ENCODE measurements at places on chromosomes 2 and 18. TPM values are rescaled to one million over a fixed set of nuclear protein-coding genes. Genes with fewer than 3 reads are reported as not detected.

CKAP2L gene
- not detected for polyA plus RNA-seq

ADD2 gene
- 5.3 TPM for polyA plus RNA-seq

FBXO15 gene
- polyA plus RNA-seq = 5.1 TPM

- DNase-seq = no peak
These were observed 135.3 kb upstream of the NOSTRIN start for GRCh38 chr2:168667156-168667555.

- DNase-seq = no peak
These were observed 133.6 kb upstream of the APCDD1 start for GRCh38 chr18:10320791-10321190.

GRCh38 chr2:62547854-62548253 lies 41.9 kb upstream of the TMEM17 start:
- DNase-seq = no peak

DNA sequence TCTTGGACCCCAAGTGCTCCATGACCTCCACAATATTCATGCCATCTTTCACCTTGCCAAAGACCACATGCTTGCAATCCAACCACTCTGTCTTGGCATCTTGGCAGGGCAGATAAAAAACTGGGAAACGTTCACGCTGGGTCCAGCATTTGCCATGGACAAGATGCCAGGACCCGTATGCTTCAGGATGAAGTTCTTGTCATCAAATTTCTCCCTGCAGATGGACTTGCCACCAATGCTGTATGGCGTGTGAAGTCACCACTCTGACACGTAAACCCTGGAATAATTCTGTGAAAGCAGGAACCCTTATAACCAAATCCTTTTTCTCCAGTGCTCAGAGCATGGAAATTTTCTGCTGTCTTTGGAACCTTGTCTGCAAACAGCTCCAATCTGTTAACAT lies 21.5 kb downstream of the CNOT11 start:
- no peak for DNase-seq

DNA sequence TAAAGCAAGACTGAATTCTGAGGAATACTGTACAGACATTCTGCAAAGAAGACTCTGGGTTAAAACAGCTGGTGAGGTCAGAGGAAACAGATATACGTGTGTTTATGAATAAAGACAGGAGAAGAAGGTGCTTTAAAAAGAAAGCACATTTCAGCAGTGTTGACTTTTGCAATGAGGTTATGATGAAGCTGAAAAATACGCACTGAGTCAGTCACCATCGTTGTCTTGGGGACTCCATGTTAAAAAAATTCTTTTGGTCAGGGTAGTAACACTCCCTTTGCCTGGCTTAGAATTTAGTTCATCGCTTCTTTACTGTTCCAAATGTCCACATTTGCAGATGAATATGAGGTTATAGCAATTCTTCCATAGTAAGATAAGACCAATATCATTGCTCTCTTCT lies 1049.0 kb downstream of the TSN start:
- DNase-seq = no peak

DNA sequence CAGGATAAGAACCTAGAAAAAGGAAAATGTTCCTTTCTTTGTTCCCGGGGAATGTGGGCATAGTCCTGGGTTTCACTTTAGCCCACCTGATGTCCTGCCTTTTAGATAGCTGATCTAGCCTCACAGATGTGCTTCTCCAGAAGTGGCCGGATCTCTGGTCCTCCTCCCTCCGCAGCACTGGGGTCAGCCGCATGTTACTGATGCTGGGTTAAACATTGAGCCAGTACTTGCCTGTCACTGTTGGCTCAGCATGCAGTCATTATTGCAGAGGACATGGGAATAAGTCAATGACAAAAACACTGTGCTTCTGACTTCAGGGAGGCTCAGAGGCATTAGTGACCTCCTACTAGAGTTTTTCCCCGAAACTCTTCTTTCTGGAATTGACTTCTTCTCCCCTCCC lies 27.6 kb downstream of the NCK2 start:
- DNase-seq = no peak

DNA sequence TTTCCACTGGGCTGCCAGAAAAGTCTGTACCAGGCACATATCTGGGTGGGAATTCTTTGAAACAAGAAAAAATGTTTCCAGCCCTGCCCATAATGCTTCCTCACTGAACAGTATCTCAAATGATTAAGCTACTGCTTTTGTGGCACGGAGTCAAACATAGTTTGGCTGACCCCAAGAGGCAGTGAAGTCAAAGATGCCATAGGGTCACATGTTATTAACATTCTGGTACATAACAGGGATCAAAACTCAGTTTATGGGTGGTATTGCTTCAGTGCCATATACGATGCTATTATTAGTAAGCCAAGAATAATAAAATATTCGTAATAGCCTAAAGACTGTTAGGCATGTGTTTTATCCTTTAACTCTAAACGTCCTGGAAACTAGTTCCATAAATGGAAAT lies 112.4 kb downstream of the FEZ2 start:
- DNase-seq = no peak

DNA sequence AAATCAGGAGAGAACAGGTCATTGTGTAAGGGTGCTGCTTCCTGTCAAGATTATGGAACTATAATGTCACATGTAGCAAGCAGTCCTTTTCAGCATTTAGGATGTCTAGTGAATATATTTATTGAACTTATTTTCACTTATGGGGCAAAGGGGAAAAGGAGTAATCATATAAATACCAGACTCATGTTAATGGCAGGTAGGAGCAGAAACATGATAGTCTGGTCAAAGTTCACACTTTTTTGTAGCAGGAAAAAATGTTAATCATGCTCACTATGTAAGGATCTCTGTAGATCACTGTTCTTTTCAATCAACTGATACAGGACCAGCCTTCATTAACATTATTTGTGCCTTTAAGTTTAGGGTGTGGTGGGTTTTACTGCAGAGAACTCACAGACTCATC lies 219.0 kb downstream of the STK39 start:
- DNase-seq = no peak

DNA sequence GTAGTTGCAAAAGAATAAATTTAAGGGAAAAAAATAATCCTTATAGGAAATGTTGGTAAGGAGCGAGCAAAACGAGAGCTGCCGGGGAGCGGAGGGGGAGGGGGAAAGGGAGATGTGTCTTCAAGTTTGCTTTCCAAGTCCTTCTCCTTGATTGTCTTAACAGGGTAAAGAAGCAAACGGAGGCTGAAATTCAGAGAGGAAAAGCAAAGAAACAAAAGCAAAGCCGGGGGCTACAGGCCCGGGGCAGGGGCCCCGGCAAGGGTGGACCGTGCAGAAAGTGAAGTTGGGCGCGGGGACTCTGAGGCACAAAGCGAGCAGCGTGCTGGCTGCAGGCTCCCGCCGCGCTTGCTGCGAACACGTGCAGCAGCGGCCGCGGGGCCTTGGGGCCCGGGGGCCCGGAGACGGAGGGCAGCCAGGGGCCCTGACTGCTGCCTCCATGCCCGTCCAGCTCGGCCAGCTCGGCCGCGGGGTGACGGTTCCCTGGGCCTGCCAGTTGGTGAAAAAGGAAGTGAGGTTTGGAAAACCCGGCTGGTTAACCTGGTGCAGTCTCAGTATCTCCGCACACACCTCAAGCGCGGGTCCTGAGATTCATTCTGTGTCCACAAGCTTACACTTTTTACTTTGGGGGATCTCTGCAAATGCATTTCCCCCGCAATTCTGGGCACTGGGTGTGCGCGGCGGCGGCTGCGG lies 4.1 kb downstream of the BCL11A start:
- no peak for DNase-seq

DNA sequence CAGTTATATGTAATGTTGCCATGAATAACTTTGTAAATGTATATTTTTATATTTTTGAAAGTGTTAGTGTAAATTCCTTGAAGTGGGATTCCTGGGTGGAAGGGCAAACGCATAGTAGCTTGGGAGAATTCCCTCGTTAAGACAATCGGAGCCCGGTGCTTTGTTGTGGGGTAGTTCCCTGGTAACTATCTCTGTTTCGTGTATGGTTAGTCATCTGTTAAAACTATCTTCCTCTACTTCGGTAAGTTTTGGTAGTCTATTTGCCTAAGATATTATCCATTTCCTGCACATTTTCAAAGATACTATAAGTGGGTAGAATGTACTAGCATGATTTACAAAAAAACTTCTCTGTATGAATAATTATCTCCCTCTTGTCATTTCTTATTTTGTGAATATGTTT lies 113.8 kb upstream of the NRXN1 start:
- DNase-seq = no peak

DNA sequence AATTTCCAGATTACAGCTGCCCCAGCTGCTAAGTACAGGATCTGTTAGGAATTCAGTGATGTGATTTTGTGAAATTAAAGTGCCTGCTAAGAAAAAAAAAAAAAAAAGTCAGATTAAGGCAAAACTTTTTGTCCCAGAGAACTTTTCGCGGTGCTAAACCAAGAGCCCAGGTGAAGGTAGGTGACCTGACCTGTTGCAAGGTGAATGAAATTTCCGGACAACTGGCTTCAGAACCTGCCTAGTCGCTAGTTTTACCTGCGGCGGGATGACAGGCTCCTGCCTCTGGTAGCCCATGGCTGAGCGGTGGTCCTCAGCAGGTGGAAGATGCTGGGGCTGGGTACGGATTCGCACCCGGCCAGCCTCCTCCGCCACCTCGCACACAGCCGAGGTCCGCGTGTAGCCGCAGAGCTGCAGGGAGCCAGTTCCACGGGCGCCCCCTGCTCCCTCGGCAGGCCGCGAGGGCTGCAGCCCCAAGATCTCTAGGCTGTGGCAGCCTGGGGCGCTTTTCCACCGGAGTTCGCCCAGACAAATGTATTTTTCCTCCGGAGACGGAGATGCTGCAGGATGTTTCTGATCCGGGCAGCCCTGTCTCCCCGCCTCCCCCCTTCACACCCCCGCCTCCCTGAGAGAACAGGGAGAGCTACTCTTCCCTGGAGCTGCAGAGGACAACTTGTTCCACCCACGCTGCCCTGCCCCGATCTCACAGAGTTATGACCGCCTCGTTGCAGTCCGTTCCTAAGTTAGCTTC lies at the start of gene SLC38A11:
TSS of gene SLC38A11 (minus strand) at position 572 of the 748 bp plus-strand sequence. CDS start at position 294, 278 bp downstream.
- DNase-seq = no peak

DNA sequence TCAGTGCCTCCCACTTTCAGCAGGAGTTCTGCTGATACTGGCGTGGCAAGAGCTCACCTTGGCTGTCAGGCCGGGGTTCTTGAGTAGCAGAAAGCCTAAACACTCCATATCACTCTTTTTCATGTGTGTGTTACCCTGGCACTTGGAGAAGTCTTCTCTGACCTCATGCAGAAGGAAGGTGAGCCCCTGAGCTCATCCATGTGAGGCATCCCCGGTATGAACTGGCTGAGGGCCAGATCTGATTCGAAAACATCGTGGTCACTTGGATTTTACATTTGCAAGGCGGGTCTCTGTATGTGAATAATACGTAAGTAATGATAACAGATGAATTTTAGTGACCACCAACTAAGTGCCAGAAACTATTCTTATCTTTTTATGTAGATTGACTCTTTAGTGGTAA lies 93.6 kb downstream of the RAPGEF4 start:
- no peak for DNase-seq

- no peak for DNase-seq
These were observed 70.7 kb downstream of the PRELID3A start for GRCh38 chr18:12478269-12479047.

DNA sequence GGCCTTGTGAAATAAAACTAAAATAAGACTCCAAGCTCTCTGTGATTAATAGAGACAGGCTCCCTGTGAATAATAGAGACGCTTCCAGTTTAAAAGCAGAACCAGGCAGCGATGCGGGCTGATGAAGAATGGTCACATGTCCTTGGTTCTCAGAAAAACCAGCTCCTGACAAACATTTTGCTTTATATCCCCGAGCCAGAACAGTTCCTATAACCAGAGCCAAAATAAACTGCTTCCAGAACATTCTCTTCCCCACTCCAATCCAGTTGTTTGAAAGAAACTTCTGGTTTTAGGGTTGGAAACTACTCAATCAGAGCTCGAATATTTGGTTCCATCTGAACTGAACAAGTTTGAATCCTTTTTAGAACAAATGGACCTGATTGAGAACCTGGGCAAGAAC lies 213.7 kb downstream of the TSN start:
- DNase-seq = no peak

- no peak for DNase-seq
These were observed 99.6 kb downstream of the TXNL1 start for GRCh38 chr18:56538746-56539145.

- DNase-seq = no peak
These were observed 232.5 kb downstream of the PIEZO2 start for GRCh38 chr18:10916865-10917264.

DNA sequence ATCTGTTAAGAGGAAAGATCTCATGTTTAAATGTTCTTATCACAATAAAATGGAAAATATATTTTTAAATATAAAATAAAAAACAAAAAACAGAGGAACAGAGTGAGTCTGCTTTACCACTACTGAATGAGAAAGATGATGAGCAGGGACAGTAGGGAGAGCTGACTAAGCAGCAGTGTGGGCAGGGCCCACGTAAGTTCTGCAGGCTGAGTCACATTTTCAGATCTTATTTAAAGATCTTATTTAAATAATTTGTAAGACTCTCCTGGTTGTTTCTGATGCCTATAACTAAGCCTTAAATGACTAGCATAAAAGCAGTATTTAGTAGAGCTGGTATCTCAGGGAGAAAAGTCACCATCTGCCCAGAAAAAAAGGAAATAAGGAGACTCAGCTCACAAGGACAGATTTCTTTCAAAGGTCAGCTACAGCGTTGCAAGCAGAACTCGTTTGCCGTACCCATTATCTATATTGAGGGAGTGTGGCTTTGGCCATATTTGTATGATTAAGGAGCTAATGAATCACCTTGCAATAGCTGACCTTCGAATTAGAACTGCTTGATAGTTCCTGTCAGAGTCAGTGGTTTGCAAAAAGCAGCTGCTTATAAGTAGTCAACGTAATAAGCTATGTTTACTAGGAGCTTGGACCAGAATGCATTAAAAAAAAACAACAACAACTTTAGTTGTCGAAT lies 322.1 kb upstream of the CHAC2 start:
- no peak for DNase-seq

DNA sequence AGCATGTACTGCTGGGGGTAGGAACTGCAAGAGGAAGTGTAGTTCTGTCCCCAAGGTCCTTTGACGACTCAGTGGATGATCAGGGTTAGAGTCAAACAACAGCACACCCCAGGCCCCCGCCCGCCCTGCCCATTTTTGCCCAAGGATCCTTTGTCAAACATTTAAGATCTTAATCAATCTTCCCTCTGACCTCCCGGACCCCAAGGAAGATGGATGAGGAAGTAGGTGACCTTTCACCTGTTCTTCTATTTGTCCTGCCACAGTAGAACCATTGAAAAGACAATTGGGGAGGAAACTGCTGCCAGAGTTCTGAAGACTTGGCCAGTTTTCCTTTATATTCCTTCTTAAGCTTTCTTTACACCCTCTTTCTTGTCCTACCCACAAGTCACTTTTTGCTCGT lies 12.1 kb downstream of the EPHA4 start:
- DNase-seq = no peak

All from naive thymus-derived CD4-positive, alpha-beta T cell (primary cell).